ENCODE measurements at places on chromosomes 5 and 9. TPM values are rescaled to one million over a fixed set of nuclear protein-coding genes. Genes with fewer than 3 reads are reported as not detected.

GRCh38 chr5:164377746-164378145 is 872.3 kb downstream of the MAT2B start:
- DNase-seq: no peak

DNA sequence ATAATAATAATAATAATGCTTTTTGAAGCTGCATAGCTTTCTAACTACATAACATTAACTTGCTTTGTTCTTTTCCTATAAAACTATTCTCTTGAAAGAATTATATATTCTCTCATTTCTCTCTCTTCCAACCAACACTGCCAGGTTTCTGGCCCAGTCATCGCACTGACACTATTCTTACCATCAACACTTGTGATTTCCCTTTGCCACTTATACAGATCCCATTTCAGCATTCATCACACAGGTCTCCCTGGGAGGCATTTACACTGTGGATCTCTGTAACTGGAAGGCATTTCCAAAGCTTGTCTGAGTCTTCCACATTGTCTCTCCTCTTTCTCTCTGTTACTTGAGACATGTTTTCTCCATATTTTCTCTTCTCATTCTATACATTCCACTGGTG is 777.8 kb upstream of the ACO1 start:
- no peak for DNase-seq

GRCh38 chr5:160649304-160649703 is 202.7 kb downstream of the ATP10B start:
- no peak for DNase-seq

- DNase-seq: no peak
Measured at GRCh38 chr5:39843767-39844166, 419.0 kb upstream of the DAB2 start.

- no peak for DNase-seq
Measured at GRCh38 chr9:4796988-4797853, 4.5 kb downstream of the RCL1 start.

Gene PDLIM4
- polyA plus RNA-seq: 31.0 TPM
